ENCODE measurements at places on chromosomes 12 and 14. TPM values are rescaled to one million over a fixed set of nuclear protein-coding genes. Genes with fewer than 3 reads are reported as not detected.

UBC gene
- 736 TPM for total RNA-seq

IRAK3 gene
- total RNA-seq: 8.5 TPM

TMPRSS12 gene
- total RNA-seq: not detected

TBX5 gene
- total RNA-seq: not detected

RERGL gene
- not detected for total RNA-seq

TNFAIP2 gene
- 116 TPM for total RNA-seq

KRT83 gene
- not detected for total RNA-seq

MIA2 gene
- 12.6 TPM for total RNA-seq

TRHDE gene
- not detected for total RNA-seq

ASB2 gene
- total RNA-seq: 40.4 TPM

CLBA1 gene
- total RNA-seq: 0.56 TPM

ZFC3H1 gene
- total RNA-seq: 40.1 TPM

KCNH3 gene
- 0.08 TPM for total RNA-seq
